ENCODE measurements at places on chromosomes 4 and X.

DNA sequence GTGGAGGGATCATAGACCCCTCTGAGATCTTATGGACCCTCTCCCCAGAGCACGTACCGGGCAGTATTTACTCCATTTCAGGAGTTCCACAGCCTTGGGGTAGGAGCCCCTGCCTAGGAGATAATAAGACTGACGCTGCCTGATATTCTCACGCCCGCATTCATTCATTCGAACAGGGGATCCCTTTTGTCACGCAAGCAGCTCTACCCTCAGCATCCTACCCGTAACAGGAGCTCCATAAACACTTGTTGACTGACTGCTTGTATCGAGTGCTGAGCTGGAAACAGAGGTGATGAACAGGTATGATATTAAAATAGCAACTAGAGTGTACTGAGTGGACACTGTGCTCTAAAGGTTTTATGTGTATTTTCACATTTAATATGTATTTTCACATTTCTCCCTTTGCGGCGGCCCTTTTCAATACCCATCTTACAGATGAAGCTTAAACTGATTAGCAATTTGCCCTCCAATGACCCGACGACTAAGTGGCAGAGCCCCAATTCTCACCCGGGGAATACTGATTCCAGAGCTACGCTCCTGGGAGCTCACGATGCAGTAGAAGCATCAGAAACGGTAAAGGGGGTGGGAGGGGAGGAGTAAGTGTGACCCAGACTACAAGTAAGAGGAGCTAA is 888 bp downstream of the RAB28 start:
- no peak for DNase-seq

GRCh38 chr4:7425124-7425523 is 9.6 kb downstream of the PSAPL1 start:
- DNase-seq: peak; percentile 1

DNA sequence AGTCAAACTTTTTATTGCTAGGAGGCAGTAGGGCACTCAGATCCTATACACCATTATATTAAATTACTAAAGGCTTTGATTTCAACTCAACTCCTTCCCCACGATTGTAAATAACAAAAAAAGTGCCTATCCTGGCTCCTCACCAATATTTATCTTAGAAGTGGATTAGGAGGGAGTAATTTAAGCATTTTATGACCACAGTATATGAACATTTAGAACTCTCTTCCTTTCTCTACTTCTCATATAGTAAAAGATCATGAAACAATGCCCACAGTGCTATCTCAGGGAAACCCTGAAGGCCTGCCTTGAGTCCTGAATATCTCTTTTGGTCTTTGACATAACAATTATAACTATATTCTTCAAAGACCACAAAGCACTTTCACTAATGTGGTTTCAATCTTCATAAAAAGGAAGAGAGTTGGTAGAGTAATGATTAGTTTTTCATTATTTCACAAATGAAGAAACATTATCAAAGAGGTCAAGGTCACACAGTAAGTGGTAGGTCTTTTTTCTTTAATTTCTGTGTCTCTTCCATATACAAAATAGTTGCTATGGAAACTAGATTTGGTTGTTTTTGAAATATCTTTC is 29.1 kb upstream of the ADH1C start:
- DNase-seq: no peak

GRCh38 chr4:24842356-24842755 is 47.0 kb downstream of the SOD3 start:
- DNase-seq: no peak

DNA sequence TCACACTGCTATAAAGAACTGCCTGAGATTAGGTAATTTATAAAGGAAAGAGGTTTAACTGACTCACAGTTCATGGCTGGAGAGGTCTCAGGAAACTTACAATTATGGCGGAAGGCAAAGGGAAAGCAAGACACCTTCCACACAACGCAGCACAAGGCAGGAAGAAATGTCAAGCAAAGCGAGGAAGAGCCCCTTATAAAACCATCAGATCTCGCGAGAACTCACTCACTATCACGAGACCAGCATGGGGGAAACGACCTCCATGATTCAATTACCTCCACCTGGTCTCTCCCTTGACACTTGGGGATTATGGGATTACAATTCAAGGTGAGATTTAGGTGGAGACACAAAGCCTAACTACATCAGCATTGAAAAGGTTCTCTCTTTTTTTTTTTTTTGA is 39.6 kb downstream of the PALLD start:
- DNase-seq: no peak

DNA sequence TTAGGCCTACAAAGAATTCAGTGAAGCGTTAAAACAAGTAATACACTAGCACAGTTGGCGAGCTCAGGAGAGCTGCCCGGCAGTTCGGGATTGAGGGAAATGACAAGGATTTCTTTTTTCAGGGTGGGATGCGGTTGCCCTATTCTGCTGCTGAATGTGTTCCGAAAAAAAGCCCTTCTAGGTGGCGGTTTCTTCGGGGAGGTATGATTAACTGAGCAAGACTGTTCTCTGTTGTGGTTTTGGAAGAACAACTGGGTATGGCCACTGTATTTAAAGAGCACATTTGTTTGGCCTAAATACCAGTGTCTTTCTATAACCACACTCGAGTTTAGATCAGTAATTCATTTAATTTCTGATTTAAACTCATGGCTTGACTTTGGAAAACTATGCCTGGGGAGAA is 459.7 kb upstream of the FAT1 start:
- DNase-seq: no peak

GRCh38 chrX:35444671-35445355 is 353.3 kb upstream of the MAGEB16 start:
- no peak for DNase-seq

- no peak for DNase-seq
Measured at GRCh38 chr4:156643826-156644225, 327.8 kb downstream of the PDGFC start.

- no peak for DNase-seq
Measured at GRCh38 chrX:10833299-10834169, 213.1 kb upstream of the MID1 start.

DNA sequence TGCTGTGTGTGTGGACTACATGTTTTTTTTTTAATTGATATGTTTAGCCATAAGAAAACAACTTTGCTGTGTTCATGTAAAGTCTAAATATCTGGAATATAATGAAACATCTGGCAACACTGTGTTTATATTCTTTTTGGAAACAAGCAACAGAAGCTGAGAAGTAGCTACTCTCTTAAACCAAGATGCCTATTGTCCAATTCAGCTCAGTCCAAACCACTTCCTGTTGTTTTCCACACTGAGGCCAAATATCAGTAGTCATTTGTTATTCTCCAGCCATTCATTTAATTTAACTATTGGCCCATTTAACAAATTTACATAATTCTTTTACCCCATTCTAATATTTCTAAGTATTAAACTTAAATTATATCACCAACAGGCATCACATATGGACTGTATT is 903.0 kb upstream of the SLIT2 start:
- no peak for DNase-seq

- DNase-seq: no peak
Measured at GRCh38 chr4:168744021-168744420, 247.2 kb downstream of the PALLD start.

GRCh38 chr4:75968084-75968483 is 22.7 kb downstream of the SDAD1 start:
- DNase-seq: no peak

GRCh38 chr4:86338989-86339388 is 20.9 kb downstream of the MAPK10 start:
- DNase-seq: no peak

GRCh38 chr4:165757451-165757850 is 115.6 kb upstream of the TLL1 start:
- no peak for DNase-seq

DNA sequence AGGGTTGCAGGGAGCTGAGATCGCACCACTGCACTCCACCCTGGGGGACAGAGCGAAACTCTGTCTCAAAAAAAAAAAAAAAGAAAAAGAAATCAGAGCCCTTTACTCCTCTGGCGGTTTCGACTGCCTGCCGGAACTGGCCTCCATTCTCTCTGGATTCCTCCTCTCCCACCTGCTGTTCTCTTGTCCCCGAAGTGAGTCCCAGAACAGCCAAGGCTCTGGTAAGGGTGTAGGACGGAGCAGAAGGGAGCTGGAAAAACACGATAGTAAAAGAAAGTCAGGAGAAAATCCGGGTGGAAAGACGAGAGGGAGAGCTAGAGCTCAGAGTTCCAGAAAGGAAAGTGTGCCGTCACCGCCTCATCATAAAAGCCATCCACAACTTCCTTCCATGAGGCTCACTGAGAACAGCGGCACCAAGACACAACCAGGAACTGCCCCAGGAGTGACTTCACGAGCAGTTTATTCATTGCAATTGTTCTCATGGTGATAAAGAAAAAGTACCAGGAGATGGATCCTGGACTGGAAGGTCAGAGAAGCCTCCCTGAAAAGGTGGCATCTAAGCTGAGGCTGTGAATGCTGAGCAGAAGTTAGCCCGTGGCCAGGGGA is 12.3 kb downstream of the TLR3 start:
- no peak for DNase-seq

- DNase-seq: no peak
Measured at GRCh38 chr4:139214039-139214534, 37.1 kb upstream of the ELF2 start.

DNA sequence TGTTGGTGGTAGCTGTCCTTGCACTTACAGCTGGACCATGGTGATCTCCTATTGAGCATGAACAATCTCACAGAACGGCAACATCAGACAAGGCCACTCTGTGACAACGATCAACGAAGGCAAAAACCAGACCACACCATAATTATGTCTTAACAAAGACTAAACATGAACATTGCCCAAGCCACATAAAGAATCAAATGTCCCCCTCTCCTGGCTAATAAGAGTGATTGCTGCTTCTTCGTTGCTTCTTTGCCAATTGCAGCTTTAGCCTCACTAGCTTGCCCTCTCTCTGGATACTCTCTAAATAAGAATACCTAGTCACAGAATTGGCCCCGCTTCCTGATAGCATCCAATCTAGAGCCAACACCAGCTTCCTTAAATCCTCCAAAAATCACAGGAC is 41.5 kb upstream of the PGRMC1 start:
- DNase-seq: no peak

DNA sequence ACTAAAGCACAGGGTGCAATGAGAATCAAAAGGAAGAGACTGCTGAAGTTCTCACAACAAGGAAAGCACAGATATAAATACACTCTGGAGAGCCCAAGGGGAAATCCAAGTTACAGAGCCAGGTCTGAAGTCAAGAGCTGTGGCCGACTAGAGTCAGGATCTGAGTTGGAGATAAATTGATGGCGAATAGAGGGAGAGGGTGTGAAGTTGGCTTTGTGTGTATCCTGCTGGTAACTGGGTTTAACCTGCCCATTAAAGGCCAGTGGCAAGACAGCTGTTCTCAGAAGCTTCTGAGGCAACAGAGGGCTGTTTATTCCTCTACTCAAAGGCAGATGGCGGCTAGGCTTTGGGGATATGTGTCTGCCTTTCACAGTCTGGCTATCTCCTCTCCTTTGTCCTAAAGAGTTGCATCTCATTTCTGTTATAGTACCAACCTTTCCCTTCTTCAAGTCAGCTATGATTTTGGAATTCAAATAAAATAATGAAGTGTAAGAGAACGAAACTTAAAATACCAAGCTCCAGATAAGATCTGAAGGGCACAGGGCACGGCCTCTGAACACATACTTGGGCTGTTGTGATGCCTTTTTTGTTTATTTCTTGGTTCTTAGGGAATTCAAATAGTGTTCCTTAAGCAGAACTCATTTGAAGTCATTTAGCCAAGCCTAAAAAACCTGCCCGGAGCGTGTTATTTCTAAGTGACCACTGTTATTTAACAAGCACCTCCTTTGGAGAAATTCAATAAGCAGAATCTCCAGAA is 142.1 kb downstream of the APBB2 start:
- DNase-seq: no peak

GRCh38 chr4:85029453-85029852 is 63.0 kb upstream of the WDFY3 start:
- no peak for DNase-seq

- no peak for DNase-seq
Measured at GRCh38 chr4:70691661-70692060, 3.3 kb downstream of the UTP3 start.

GRCh38 chrX:53089224-53089842 is 4.6 kb upstream of the KANTR start:
- DNase-seq: no peak

DNA sequence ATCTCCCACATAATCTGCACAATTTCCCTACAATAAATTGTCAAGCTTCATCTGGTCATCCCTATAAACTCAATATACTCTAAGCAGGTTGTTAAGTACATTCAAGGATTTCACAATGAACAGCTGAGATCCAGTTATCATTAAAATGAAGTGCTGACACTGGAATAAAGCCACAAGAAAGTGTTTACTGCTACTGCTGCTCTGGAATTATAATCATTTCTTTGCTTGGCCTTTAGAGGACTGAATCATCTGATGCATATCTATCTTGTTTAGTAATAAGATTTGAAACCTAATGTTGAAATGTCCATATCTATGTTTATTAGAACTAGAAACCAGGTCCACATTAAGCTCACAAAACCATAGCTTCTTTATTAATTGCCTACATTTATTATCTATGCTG is 338.6 kb upstream of the ZFP42 start:
- no peak for DNase-seq

DNA sequence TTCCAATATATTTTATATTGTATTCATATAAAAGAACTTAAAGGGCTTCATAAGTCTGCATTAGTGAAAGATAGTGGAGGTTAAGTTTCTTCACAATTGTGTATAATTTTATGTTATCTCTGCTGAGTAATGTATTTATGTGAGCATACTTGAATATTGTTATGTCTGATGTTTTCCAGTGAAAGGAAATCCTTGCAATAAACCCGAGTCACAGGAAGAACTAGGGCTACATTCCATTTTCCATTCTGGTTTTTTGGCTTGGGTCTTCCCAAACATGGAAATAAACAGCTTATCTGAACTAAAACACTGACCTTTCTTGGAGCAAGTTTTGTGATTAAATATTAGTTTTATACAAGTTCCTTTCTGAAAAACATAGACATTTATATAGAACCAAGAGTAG is 231.3 kb upstream of the GPRIN3 start:
- no peak for DNase-seq

GRCh38 chrX:103882999-103883398 is 50.9 kb upstream of the RAB9B start:
- DNase-seq: no peak

DNA sequence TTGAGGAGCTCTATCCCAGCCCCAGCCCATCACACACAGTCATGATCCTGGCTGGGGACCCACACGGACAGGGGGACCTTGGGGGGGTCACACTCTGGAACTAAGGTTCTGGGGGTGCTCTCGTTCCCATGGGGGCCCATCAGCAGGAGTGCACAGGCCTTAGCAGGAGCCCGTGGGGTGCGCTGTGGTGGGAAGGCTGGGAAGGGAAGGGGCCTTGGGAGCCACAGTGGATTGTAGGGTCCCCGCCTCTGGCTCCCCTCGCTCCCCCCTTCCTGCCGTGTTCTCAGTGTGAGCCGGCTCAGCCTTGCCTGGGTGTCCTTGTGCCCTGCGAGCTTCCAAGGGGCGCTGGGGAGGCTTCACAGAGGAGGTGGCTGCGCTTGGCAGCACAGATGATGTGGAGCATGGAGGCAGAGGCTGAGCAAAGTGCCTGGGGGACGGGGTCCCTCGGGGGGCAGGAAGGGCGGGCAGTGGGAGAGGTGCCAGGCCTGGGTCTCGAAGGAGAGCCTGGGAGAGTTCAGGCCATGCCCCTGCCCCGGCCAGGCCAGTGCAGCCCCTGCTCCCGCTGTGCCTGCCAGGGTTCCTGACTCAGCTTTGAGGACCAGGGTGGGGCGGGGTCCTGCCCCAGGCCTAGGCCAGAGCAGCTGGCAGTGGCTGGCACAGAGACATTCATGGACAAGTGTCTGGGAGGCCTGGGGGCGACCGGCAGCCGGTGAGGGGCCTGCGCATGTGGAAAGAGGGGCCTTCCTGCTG is 5.5 kb upstream of the HGFAC start:
- no peak for DNase-seq
